ENCODE measurements at places on chromosomes 13 and 19.
A peak's percentile ranks its signal among the peaks of the same experiment; 100 is the strongest.

- peak; percentile 60 for DNase-seq
Observed at GRCh38 chr13:30569901-30570576, 47.7 kb upstream of the USPL1 start.

DNA sequence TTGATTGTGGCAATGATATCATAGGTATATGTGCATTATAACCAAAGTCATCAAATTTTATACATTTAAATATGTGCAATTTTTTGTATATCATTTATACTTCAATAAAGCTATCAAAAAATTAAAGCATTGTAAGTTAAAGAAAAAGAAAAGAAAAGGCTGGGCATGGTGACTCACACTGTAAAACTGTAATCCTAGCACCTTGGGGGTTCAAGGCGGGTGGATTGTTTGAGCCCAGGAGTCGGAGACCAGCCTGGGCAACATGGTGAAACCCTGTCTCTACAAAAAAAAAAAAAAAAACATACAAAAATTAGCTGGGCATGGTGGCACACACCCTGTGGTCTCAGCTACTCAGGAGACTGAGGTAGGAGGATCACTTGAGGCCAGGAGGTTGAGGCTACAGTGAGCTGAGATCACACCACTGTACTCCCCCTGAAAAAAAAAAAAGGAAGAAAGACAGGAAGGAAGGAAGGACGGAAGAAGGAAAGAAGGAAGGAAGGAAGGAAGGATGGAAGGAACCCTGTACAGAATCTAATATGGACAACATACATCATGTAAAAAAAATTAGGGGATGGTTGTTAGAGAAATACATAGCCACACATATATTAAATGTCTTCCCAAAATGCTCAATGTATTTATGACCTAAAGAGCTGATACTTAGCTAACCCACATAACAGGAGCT, 21.7 kb upstream of the SLC25A30 start:
- DNase-seq, result no peak

GRCh38 chr13:105598529-105598928, 936.9 kb downstream of the EFNB2 start:
- peak; percentile 77 for DNase-seq

DNA sequence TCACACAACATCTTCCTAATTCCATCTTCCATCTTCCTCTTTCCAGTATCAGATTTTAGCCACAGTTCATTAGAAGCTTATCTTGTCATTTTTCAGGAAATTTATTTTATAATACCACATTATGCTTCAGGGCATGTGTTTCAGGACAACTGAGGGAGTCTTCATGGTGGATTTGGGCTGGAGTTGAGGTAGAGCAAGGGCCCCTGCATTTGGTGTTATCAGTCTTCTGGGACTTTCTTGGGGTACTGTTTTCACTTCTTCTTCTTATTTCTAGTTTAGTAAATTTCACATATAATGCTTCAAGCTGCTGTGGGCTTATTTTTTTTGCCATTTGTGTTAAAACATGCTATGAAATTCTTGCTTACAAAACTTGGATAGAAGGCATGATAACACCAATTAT, 188.7 kb downstream of the LHFPL6 start:
- DNase-seq, result no peak

DNA sequence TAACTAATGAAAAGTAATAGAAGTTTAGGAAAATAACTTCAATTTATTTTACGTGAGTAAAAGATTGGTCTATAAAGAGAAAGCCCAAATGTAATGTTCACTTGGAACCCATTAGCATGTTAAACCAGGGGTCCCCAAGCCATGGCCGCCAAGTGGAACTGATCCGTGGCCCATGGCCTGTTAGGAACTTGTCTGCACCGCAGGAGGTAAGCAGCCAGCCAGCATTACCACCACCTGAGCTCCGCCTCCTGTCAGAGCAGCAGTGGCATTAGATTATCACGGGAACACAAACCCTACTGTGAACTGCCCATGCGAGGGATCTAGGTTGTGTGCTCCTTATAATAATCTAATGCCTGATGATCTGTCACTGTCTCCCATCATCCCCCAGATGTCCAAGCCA, 818.7 kb upstream of the GPC6 start:
- no peak for DNase-seq

- DNase-seq, result no peak
Observed at GRCh38 chr19:1513499-1514294, 878 bp upstream of the ADAMTSL5 start.

DNA sequence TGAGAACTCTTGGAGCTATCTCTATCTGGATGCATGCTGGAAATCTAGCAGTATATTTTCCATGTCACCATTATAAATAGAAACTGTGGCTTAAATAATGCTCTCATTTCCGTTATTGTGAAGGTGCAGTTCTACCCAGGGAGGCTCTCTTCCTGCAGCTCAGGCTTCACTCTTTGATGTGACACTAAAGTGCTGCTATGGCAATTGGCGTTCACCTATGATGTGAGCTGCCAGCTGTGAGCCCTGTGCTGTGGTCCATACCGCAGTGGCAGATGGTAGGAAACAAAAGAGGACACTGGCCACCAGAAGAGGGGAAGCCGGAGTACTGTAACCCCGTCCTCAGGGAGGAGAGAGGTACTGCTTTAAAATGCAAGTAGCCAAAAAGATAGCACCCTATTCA, 40.6 kb upstream of the ZNF681 start:
- DNase-seq, result no peak

DNA sequence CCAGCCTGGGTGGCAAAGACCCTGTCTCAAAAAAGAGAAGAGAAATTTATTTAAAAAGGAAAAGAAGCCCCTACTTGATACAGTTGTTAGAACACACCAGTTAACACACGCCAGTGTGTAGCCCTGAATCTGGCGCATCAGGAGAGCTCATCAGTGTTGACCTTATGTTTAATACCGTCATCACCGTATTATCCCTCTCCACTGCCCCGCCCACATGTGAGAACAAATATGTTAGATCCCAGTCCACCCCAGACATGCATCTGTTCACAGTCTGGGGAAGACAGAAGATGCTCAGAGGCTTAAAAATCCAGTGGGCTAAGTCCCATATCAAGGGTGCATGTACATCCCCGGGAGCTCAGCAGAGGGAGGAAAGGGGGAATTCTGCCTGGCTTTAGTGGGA, 155.2 kb downstream of the DPF1 start:
- no peak for DNase-seq

DNA sequence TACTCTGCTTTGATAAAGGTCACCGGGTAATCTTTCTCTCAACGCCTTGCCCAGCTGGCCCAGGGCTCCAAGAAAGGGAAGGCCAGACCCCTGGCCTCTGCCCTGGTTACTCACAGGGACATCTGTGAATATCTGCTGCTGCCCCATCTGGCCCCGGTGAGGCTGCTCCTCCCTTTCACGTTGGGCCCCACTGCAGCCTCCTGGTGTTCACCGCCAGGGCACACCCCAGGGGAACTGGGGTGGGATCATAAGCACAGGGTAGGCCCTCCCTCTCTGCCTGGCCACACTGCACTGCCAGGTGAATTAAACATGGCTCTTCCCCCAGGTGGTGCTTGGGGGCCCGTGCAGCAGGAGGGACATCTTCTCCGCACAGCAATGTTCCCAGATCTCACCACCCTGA, 12.7 kb downstream of the LAIR1 start:
- DNase-seq, result no peak

- DNase-seq, result no peak
Observed at GRCh38 chr13:29456419-29456818, 139.1 kb downstream of the SLC7A1 start.

Measured in retinal pigment epithelial cell (primary cell).